Esophagus squamous epithelium (tissue), 5 donors: ENCODE measurements at places on chromosomes 1 and 21.

- DNase-seq: no peak
Measured at GRCh38 chr1:63046539-63046938, 262.6 kb downstream of the ATG4C start.

DNA sequence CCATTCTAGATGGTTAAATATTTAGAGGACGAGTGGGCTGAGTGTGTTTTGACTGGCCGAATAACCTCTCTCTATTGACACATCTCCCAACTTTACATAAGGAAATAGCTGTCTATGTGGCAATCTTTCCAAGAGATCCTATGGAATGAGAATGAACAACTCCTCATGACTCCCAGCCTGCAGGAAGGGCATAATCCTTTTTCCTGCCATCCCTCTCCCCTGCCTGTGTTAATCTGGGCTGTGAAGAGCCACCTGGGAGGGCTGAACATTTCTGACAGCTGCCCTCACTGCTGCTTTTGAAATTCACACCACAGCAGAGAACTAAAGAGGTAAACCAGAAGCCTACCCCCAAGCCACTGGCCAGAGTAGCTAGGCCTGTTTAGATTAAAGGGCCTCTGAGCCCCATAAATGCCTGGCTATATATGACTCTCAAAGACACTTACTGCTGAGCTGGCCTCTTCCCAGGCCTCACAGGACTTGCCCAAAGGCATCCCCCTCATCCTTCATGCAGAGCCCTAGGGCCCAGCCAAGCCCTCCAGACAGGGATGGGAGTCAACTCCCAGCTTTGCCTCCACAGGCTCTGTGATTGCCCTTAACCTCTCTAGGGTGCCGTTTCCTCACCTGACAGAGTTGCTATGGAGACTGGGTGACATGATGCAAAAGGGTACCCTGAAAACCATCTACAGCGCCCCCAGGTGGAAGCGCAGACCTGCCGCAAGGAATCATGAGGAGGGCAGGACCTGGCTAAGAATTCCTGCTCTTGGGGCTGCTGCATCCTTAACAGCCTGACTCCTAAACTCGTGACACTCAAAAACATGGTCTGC, 42.0 kb upstream of the LDLRAP1 start:
- DNase-seq: no peak

- no peak for DNase-seq
Measured at GRCh38 chr1:31400393-31400792, 12.6 kb upstream of the SERINC2 start.

DNA sequence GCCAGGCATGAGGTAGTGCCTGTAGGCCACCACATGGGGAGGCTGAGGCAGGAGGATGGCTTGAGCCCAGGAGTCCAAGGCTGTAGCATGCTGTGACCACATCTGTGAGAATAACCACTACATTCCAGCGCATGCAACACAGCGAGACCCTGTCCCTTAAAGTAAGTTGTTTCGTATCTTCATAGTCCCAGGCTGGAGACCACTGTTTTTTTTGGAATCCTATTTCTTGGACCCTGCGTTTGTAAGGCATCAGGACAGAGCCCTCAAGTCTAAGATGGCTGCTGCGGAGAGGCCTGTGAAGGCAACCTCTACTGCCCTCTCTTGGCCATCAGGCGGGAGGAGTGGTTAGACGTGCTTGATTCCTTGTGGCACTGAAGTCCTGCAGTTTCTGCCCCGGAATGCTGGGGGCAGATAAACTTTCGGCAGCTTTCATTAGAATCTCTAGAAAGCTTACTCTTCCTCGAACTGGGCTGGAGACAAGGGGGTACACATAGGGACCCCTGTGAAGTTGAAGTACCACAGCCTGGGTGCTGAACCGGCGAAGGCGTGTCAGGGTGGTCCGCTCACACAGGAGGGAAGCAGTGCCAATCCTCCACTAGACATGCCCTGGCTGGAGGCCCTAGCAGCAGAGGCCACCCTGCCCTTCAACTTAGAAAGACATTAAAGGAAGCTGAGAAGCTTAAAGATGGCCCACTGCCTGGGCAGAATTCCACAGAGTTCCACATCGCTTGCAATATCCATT, 36.6 kb downstream of the RABIF start:
- no peak for DNase-seq

- DNase-seq: no peak
Measured at GRCh38 chr1:193229136-193229535, 42.7 kb upstream of the B3GALT2 start.

- DNase-seq: no peak
Measured at GRCh38 chr1:231611851-231612250, 14.7 kb upstream of the DISC1 start.

- no peak for DNase-seq
Measured at GRCh38 chr1:198919667-198920398, 281.0 kb downstream of the PTPRC start.

GRCh38 chr1:149879556-149879955, 19.8 kb upstream of the BOLA1 start:
- DNase-seq: no peak

DNA sequence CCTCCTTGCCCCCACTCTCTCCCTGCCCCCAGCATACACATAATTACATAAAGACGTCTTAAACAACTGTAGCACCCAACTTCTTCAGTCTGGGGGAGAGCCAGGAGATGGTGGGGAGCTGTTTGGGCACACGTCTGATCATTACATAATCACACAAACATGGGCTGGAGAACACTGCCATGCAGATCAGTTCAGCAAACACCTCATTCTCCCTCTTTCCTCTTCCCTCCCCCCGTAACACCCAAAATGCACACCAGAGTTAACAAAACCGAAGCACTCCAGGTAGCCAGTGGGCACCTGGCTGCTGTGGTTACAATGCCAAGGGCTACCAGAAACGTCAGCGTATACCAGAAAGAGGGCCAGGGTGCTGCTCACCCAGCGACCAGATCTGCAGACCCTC, 1.6 kb downstream of the HIVEP3 start:
- DNase-seq: no peak

DNA sequence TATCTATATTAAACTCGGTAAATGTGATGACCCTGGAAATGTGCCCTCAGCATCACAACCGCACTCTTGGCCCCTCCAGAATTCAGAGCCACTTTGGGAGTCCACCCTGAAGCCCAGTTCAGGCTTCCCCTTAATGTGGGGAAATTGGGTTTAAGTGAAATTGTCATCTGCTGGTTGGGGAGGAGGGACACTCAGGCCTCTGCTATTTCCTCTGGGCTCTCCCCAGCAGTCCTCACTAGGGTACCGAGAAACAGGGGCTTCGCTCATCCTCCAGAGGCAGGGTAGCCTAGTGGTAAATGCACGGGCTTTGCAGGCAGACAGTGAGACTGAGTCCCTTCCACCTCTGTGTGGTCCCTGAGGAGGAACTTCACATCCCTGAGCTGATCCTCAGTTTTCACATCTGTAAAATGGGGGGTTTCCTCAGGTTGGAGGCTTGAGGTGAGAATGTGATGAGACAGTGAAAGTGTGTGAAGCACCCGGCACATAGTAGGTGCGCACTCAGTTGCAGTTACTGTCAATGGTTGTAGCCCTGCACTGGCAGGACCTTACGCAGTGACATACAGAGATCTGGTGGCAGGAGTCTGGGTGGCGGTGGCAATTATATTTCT, 14.6 kb upstream of the WNT4 start:
- no peak for DNase-seq
